ENCODE measurements at places on chromosomes 5 and 9. TPM values are rescaled to one million over a fixed set of nuclear protein-coding genes. Genes with fewer than 3 reads are reported as not detected.

GRCh38 chr9:117987945-117988344 lies 283.7 kb downstream of the TLR4 start:
- no peak for DNase-seq

DNA sequence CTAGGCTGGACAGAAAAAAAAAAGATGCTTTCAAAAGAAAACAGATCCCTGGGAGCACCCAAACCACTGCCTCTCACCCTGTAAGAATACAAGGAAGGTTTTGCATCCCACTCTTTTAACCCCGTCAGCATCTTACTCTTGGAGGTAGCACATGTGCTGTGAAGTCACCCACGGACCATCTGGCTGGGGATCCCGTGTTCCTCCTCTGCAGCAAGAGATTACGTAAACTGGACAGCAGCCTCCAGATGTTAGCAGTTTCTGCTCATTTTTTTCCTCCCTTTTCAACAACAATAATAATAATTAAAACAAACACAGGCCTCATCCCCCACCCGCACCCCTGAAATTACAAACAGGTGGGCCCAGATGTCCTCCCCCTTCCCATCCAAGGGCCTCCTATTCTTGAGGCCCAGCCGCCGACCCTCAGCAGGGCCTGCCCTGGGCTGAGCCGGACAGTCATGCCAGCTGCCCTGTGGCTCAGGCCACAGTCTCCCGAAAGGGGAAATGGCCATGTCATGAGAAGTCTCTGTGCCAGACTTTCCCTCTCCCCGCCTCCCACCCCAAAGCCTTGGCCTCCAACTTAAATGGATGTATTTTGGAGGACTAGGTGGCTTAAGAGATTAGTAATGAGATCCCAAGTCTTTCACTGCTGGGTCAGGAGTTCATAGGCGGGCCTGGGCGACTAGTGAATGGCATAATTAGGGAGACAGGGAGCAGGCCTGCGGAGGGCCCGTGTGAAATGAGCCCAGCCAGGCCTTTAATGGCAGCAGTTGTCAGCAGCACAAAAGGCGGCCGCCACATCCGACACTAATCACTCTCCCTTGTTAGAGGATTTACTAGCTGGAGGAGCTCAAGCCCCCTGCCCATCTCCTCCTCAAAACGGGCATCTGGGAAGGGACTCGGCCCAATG lies 165.1 kb downstream of the PAPPA start:
- no peak for DNase-seq

DNA sequence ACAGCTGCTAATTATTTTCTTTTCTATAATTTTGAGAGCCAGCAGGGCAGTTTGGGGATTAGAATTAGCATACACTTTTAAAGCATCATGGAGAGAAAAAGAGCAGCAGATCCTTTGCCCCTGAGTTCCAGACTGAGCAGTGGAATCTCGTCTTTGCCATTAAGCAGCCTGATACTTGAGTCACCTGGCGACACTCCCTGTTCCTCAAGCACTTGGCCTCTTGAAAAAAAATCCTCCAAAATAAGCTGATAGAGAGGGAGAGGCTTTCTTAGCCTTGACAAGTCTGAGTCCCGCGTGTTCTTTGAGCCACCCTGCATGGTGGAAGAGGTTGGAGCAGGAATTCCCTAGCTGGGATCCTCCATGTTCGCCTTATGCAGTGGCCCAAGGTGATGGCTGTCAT lies 398.3 kb downstream of the IRX2 start:
- no peak for DNase-seq

GRCh38 chr9:137556069-137556838 lies 4.6 kb downstream of the MRPL41 start:
- peak; percentile 26 for DNase-seq

- no peak for DNase-seq
Measured at GRCh38 chr9:127470662-127471061, 19.4 kb downstream of the LRSAM1 start.

DNA sequence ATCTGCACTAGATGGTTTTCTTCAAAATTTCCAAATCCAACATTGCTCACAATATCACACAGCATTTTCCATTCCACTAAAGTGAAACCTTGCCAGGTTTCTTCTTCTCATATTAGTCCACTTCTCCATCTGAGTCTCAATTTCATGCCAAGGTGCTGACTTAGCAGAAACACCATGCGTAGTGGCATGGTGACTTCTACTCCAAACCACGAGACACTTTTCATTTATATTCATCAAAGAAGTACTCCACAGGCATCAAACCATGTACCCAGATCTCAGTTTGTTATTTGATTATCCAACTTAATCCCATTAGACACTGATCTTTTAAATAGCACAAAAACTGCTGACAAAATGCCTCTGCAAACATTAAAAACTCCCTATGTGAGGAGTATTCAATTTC lies 233.4 kb upstream of the ITGA1 start:
- no peak for DNase-seq

DNA sequence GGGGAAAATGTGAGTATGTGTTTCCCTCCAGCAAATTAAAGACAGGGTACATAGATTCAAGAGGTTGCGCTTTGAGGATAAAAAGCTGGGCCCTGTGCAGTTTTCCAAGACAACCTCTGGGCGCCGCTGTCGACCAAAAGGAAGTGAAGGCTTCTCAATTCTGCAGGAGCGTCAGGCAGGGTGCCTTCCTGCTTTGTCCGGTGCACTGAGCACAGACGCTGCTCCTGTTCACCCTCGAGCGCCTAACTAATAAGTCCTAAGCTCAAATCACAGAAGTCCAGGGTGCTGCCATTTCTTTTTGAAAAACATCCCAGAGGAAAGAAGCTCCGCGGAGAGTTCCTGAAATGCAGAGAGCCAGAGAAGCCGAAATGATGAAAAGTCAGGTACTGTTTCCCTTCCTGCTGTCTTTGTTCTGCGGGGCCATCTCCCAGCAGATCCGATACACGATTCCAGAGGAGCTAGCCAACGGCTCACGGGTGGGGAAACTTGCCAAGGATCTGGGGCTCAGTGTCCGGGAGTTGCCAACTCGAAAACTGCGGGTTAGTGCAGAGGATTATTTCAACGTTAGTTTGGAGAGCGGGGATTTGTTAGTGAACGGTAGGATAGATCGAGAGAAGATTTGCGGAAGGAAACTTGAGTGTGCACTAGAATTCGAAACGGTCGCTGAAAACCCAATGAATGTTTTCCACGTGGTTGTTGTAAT lies at the start of gene PCDHGB1:
Gene PCDHGB1, plus strand, starts transcription at position 183 of the 703 bp plus-strand sequence. Its CDS starts 162 bp downstream, at position 345.
- DNase-seq, result peak; percentile 74

DNA sequence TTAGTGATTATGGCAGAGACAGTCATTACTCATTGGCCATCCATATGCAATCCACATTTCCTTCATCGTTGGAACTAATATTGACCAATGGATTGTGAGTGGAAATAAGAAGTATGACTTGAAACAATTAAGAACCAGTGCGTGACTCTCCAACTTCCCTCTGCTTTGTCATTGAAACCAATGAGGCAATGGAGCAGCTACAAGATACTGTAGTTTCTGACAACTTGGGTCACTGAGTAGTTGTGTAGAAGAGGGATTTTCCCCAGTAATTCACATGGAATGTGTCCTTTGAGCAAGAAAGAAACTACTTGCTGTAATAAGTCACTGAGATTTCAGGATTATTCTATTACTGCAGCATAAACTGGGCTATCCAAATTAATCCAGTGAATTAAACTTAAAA lies 785.3 kb upstream of the RIOK2 start:
- DNase-seq, result no peak

DNA sequence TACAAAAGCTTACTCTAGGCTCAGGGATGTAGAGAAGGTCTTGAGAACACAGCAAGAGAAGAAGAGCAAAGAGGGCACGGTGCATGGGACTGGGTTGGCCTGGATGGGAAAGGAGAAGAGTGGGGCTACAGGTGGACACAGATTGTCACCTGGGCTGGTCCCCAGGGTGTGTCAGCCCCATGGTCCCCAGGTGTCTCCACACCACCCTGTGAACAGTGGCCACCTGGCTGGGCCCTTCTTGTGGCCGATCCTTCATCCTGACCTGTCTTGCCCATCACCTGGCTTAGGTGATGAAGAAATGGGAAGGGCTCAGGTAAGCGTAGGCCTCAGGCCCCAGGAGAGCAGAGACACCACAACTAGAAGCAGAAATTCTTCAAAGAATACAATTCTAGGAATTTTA lies 188.9 kb downstream of the TENT4A start:
- DNase-seq, result no peak

GRCh38 chr5:94791829-94792228 lies 173.4 kb downstream of the SLF1 start:
- no peak for DNase-seq

- DNase-seq, result no peak
Measured at GRCh38 chr9:16068476-16068875, 515.6 kb downstream of the CCDC171 start.

- peak; percentile 30 for DNase-seq
Measured at GRCh38 chr5:669111-669841, 23.9 kb downstream of the TPPP start.

Gene TSLP
- total RNA-seq, result 0.90 TPM

Gene MSX2
- 4.9 TPM for total RNA-seq

Gene IFNK
- total RNA-seq, result not detected
